ENCODE measurements at places on chromosomes 2 and 18. TPM values are rescaled to one million over a fixed set of nuclear protein-coding genes. Genes with fewer than 3 reads are reported as not detected.

MDH1B gene
- total RNA-seq = 0.12 TPM

SP9 gene
- total RNA-seq = not detected

CROCC2 gene
- total RNA-seq = not detected

CFAP65 gene
- not detected for total RNA-seq

BCL2 gene
- 2.2 TPM for total RNA-seq

ALPP gene
- not detected for total RNA-seq

VWA3B gene
- not detected for total RNA-seq

RGPD8 gene
- total RNA-seq = 4.6 TPM

NR4A2 gene
- 0.58 TPM for total RNA-seq

CRYGC gene
- total RNA-seq = not detected

CAPN14 gene
- total RNA-seq = 0.15 TPM

TUBB8B gene
- total RNA-seq = not detected

KRTCAP3 gene
- total RNA-seq = not detected

CCDC68 gene
- 0.97 TPM for total RNA-seq

FTCDNL1 gene
- total RNA-seq = not detected

SCN7A gene
- total RNA-seq = not detected

TRAPPC12 gene
- total RNA-seq = 61.8 TPM

CYTIP gene
- total RNA-seq = 0.82 TPM

UGT1A10 gene
- total RNA-seq = not detected

CNDP1 gene
- total RNA-seq = not detected

CPSF3 gene
- total RNA-seq = 29.1 TPM

ITM2C gene
- total RNA-seq = 47.2 TPM

NT5DC4 gene
- not detected for total RNA-seq

PARD6G gene
- total RNA-seq = 5.4 TPM

SERPINB12 gene
- not detected for total RNA-seq

TMEM247 gene
- total RNA-seq = not detected

TMEM237 gene
- total RNA-seq = 18.6 TPM

ANKRD29 gene
- total RNA-seq = 0.58 TPM

PRSS56 gene
- not detected for total RNA-seq

TGFA gene
- 0.93 TPM for total RNA-seq

DYNC1I2 gene
- total RNA-seq = 174 TPM

DOK6 gene
- 1.2 TPM for total RNA-seq

TRIM43 gene
- not detected for total RNA-seq

CTIF gene
- 55.4 TPM for total RNA-seq

GAREM1 gene
- total RNA-seq = 0.82 TPM

EGR4 gene
- not detected for total RNA-seq

PTPRN gene
- total RNA-seq = 0.47 TPM

SOX11 gene
- 12.7 TPM for total RNA-seq

EMILIN2 gene
- total RNA-seq = 9.9 TPM

LRRTM1 gene
- total RNA-seq = not detected

IL1RN gene
- total RNA-seq = not detected

CNTNAP5 gene
- total RNA-seq = not detected

RNF103 gene
- 24.3 TPM for total RNA-seq

SERPINB13 gene
- not detected for total RNA-seq

FLACC1 gene
- 0.15 TPM for total RNA-seq

MLPH gene
- 27.2 TPM for total RNA-seq

ACYP2 gene
- 7.1 TPM for total RNA-seq

NOL4 gene
- total RNA-seq = 0.05 TPM

Data from glomerular endothelial cell (primary cell).